ENCODE measurements at places on chromosomes 16 and 17. TPM values are rescaled to one million over a fixed set of nuclear protein-coding genes. Genes with fewer than 3 reads are reported as not detected.

Gene LAT
- 2.0 TPM for total RNA-seq

Gene CACNG1
- not detected for total RNA-seq

Gene KCNJ2
- 1.1 TPM for total RNA-seq

Gene ADGRG1
- total RNA-seq = 1.7 TPM

Gene ZNF23
- total RNA-seq = 9.6 TPM

GRCh38 chr16:74524926-74525325, 82.0 kb downstream of the GLG1 start:
- DNase-seq = no peak

- DNase-seq = no peak
Measured at GRCh38 chr17:64457156-64457555, 8.2 kb downstream of the MILR1 start.

DNA sequence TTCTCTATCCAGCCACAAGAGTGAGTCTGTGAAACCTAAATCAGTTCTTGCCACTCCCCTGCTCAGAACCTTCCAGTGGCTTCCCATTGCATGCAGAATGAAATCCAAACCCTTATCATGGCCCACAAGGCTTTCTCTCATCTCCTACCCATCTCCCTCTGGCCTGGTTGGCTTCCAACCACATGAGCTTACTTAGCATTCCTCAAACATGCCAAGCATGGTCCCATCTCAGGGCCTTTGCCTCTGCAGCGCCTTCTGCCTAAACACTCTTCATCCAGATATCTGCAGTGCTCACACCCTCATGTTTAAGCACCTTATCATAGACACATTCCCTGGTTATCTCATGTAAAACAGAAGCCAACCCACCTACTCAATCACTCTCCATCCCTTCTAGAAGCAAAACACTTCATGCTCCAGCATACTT, 15.5 kb downstream of the TK2 start:
- DNase-seq = no peak

DNA sequence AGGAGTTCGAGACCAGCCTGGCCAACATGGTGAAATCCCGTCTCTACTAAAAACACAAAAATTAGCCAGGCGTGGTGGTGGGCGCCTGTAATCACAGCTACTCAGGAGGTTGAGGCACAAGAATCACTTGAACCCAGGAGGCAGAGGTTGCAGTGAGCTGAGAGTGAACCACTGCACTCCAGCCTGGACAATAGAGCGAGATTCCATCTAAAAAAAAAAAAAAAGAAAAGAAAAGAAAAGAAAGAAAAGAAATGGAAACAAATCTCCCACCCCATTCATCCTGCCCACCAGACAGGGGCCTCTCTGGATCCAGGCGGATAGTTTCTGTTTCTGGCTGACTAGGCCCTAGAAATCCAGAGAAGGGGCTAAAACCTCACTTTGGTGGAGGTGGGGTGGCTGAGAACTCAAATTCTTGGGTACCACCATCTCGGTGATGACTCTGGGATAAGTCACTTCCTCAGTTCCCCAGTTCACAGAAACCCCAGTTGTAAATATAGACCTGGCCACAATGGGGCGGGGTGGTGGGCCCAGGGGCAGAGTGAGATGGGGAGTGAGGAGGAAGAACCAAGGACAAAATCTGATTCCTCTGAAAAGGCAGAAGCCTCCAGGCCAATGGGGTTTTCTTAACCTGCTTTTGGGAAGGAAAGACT, 22.2 kb downstream of the SOCS1 start:
- DNase-seq = peak; percentile 40

DNA sequence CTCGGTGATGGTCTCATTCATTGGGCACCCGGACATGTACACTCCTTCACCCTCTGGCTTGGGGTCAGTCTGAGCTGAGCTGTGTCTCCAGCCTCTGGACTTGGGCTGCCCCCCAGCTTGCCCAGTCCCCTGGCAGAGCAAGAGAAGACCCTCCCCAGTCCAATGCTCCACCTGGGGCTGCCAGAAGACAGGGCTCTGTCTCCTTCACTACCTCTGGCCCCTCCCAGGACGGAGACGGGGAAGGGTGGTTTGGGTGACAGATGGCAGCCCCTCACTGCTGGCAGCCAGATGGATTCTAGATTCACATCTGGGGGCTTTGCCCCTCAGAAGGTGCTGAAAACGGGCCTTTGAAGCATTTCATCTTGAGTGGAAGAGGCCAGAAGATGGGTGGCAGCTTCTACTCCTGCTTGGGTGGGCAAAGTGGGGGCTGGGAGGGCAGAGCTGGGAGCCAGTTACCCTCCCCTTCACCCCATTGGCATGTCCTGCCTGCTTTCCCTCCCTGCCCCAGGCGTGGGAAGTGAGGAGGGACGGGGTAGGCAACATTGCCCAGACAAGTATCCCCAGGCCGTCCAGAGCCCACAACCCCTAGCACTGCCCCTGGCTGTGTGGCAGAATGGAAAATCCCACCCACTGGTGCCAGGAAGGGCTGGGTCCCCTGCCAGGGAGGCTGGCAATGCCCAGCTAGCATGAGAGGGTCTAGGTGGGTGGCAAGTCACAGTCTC, 13.9 kb downstream of the NGFR start:
- no peak for DNase-seq

GRCh38 chr17:68878226-68878885, 76.8 kb downstream of the ABCA8 start:
- no peak for DNase-seq

DNA sequence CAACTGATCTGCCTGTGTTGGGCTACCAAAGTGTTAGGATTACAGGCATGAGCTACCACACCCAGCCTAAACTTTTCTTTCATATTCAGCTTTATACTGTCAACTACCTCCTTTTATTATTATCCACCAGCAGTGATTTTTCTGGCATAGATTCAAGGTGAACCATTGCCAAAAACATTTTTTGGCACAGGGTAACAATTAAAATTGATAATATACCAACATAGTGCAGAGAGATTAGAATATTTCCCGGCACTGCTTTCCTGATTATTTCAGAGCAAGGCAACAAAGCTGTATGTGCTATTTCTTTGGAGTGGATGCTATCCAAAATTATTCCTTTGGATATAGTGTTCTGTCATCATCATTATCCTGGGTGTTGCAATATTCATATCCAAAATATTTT, 781.6 kb upstream of the SOX9 start:
- DNase-seq = no peak

GRCh38 chr17:59767176-59767575, 59.7 kb downstream of the VMP1 start:
- DNase-seq = no peak

GRCh38 chr16:82108774-82109173, 61.2 kb downstream of the MPHOSPH6 start:
- no peak for DNase-seq

DNA sequence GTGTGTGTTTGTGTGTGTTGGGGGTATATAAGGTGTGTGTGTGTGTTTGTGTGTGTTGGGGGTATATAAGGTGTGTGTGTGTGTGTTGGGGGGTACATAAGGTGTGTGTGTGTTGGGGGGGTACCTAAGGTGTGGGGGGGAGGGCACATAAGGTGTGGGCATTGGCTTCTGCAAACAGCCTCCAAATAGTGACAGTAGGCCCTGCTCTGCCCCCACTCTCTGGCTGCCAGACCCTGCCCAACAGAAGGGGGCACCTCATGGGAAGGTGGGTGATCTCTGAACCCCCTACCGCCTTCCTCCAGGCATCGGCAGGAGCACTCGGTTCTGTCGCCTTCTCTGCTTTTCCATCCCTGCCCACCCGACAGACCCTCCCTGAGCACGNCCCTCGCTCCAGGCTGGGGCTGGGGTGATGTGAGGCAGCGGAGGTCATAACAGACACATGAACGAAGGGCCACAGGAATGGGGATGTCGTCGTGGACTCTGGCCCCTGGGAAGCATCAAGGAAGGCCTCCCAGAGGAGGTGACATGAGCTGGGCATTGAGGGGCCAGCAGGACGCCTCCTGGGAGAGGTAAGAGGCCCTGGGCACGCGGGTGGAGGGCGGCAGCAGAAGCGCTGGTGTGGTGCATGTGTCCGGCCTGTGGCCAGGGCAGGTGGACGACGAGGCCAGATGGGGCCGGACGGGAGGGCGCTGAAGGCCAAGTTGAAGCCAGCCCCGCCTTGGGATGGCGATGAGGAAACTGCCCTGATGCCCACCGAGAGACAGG, 136.6 kb upstream of the RPH3AL start:
- peak; percentile 48 for DNase-seq

DNA sequence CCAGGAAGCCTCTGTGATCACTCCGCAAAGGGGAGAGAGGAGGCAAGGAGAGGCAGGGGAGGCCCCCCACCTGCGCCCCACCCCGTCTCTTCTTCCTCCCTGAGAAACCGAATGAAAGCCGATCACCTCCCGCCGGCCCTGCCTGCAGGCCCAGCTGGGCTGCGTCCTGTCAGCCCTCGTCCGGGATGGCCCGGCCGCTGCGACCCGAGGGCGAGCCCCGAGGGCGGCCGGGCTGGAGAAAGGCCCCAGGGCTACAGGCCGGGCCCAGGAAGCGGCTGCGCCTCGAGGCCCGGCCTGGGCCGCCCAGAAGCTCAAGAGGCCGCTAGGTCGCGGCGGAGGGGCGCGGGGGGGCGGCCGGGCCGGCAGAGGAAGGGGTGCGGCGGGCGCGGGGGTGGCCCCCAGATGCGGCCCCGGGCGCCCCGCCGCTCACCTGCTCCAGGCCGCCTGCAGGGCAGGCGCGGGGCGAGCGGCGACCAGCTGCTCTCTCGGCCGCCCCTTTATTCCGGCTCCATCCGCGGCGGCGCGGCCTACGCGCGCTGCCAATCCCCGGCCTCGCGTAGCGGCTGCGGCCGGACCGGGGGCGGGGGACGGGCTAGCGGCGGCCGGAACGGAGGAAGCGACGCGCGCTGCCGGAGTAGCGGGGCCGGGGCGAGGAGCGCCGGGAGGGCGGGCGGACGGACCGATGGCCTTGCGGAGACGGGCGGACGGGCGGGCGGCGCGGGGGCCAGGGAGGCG, at the start of gene ZNF319:
Gene ZNF319 (minus strand): TSS at position 702 of the 735 bp plus-strand sequence. CDS start 2,407 bp downstream, outside the sequence.
- DNase-seq = peak; percentile 20

DNA sequence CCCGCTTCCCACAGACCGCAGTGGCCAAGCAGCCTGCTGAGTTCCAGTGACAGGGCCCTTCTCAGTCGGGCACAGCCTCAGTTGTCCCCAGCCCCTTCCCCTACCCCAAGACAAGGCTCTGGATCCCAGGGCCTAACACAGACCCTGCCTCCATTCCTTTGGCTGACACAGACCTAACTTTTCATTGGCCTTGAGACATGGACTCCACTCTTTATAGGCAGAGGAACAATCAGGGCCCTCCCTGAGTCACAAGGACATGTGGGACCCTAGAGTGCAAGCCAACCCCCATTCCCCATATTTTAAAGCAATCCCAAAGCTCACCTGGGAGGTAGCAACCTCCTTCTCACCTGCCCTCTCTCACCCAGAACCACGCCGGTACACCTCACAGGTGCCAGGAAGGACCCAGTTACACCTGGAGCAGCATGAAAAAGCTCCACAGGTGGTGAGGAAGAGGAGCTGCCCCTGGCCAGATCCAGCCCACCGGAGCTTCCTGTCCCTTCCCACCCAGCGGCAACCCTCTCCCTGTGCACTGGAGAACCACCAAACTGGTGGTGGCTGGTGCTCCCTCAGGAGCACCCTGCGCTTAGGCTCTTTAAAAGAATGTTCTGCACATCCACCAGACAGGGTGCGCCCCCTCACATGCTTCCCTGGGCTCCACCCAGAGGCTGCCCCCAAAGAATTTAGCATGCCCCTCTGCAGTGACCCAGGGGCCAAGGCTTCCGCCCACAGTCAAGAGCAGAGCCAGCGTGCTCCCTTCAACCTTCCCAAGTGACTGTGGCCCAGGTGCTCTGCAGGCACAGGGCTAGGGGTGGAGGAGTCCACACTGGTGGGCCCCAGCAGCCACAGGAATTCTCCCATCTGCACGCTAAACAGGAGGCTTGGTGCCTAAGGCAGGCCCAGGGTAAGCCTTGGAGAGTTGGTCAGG, 3.4 kb downstream of the MNT start:
- no peak for DNase-seq

DNA sequence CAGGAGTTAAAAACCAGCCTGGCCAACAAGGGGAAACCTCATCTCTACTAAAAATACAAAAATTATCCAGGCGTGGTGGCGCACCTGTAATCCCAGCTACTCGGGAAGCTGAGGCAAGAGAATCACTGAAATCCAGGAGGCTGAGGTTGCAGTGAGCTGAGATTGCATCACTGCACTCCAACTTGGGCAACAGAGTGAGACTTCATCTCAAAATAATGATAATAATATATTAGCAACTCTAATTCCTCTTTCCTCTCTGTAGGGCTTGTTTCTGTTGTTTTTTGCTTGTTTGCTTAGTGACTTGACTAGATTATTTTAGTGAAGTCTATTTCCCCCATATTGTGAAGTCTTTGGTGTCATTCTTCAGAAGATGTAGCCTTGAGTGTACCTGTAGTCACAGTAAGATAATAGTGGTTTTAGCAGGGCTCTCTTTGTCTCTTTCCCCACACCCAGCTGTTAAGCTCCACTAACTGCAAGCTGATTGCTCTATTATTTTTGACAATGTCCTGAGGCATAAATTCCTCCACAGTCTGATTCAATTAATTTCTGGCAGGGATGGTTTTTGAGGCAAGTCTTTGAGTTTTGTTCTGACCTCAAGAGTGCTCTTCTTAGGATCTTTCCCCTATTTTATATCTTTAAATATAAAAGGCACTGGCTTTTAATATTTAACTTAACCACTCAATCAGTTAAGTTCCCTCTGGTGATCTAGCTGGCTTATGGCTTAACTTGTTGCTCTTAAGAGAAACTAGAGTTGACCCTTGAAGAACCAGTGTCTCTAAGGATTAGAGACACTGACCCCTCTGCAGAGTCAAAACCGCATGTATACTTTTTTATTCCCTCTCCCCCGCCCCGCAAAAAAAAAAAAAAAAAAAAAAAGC, 18.6 kb upstream of the TNFSF12 start:
- DNase-seq = no peak

- DNase-seq = no peak
Measured at GRCh38 chr17:27531469-27531961, 75.3 kb downstream of the KSR1 start.

DNA sequence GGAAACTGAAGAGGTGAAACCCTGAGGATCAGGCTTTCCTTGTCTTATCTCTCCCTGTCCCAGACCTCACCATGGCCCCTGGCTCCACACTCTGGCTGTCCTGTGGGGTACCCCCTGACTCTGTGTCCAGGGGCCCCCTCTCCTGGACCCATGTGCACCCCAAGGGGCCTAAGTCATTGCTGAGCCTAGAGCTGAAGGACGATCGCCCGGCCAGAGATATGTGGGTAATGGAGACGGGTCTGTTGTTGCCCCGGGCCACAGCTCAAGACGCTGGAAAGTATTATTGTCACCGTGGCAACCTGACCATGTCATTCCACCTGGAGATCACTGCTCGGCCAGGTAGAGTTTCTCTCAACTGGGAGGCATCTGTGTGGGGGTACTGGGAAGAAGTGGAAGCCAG, 1.4 kb downstream of the CD19 start:
- no peak for DNase-seq
